Activated CD4-positive, alpha-beta memory T cell treated with anti-CD3 and anti-CD28 coated beads, Interleukin-2, amount 10 ng/mL, durations not matched to agents 7 days and 5 days (primary cell): ENCODE measurements at places on chromosomes 3 and 15. TPM values are rescaled to one million over a fixed set of nuclear protein-coding genes. Genes with fewer than 3 reads are reported as not detected.

DNA sequence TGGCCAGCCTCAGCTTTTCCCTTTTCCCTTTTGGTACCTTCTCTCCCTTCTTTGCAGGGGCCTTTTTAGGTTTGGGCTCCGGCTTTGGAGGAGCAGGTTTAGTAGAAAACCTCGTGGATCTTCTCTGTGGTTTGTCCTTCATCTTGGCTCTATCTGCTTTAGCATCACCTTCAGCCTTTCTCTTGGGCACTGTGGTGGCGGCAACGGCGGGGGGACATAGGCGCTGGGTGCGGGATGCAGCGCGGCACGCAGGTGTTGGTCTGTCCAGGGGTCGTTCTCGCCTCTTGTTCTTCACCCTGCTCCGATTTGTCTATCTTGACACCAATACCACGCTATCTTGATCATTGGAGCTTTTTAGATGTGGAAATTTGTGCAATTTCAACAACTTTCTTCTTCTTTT lies 64.5 kb upstream of the SMAD3 start:
- H3K4me3 ChIP-seq = no peak overlapping the region
- DNase-seq = no peak
- no peak overlapping the region for H3K27ac ChIP-seq
- peaks cover 15% of the 10 kb centered on the region for H3K27me3 ChIP-seq

- H3K27me3 ChIP-seq = no peaks in the 10 kb centered on the region
- H3K4me3 ChIP-seq = no peak overlapping the region
- no peak for DNase-seq
- H3K4me1 ChIP-seq = no peaks in the 10 kb centered on the region
- peaks cover 6% of the 10 kb centered on the region for H3K36me3 ChIP-seq
Measured at GRCh38 chr3:33577588-33577987, 137.4 kb upstream of the UBP1 start.

GRCh38 chr3:13344663-13345062 lies 75.5 kb downstream of the NUP210 start:
- peaks cover 41% of the 10 kb centered on the region for H3K4me1 ChIP-seq
- H3K4me3 ChIP-seq = no peak overlapping the region
- peak overlapping the region; percentile 34 for H3K27ac ChIP-seq
- H3K27me3 ChIP-seq = no peaks in the 10 kb centered on the region

GRCh38 chr3:24367664-24368264 lies 126.9 kb downstream of the THRB start:
- DNase-seq = no peak
- H3K4me3 ChIP-seq = no peak overlapping the region
- no peaks in the 10 kb centered on the region for H3K4me1 ChIP-seq
- no peaks in the 10 kb centered on the region for H3K36me3 ChIP-seq
- H3K27ac ChIP-seq = no peak overlapping the region

GRCh38 chr3:161107311-161107710 lies 2.2 kb upstream of the B3GALNT1 start:
- no peak overlapping the region for H3K27ac ChIP-seq
- peaks cover 17% of the 10 kb centered on the region for H3K4me1 ChIP-seq
- no peaks in the 10 kb centered on the region for H3K36me3 ChIP-seq
- no peak overlapping the region for H3K4me3 ChIP-seq

Gene SH2D7
- total RNA-seq = not detected

DNA sequence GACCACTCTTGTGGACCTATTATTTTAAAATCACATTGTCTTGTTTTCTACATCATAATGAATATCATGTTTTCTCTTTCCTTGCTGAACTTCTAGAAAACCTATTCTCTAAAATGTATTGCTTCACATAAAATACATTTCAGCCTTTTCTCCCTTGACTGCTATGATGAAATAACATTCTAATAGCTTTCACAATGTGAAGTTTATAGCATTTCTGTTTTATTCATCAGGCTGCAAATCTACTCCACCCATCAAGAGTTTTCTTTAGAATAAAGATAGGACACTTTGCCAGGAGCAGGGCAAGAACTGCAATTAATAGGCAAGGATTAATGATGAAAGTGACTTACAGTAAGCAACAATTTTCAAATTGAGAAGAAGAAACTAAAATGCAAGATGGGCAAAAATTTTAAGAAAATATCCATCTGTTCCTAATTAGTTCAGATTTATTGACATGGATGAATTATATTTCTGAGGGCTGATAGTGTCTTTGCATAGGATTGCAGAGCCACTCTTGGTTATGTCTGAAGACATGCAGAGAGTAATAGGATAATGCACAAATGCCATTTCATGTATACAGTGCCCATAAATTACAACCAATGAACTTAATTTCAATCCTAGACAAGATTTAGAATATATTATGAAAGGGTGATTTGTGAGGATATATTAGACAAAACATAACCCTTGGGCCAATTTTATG lies 21.7 kb downstream of the LEKR1 start:
- peaks cover 3% of the 10 kb centered on the region for H3K27me3 ChIP-seq
- H3K4me1 ChIP-seq = no peaks in the 10 kb centered on the region
- H3K36me3 ChIP-seq = no peaks in the 10 kb centered on the region

Gene IQCF5
- total RNA-seq = not detected

- H3K4me1 ChIP-seq = no peaks in the 10 kb centered on the region
- H3K4me3 ChIP-seq = no peak overlapping the region
- no peaks in the 10 kb centered on the region for H3K27me3 ChIP-seq
- no peaks in the 10 kb centered on the region for H3K36me3 ChIP-seq
- DNase-seq = no peak
Measured at GRCh38 chr3:118262800-118263402, 771.7 kb downstream of the IGSF11 start.
